SW 1271 (cell line): ENCODE measurements at places on chromosomes 16 and 17.

DNA sequence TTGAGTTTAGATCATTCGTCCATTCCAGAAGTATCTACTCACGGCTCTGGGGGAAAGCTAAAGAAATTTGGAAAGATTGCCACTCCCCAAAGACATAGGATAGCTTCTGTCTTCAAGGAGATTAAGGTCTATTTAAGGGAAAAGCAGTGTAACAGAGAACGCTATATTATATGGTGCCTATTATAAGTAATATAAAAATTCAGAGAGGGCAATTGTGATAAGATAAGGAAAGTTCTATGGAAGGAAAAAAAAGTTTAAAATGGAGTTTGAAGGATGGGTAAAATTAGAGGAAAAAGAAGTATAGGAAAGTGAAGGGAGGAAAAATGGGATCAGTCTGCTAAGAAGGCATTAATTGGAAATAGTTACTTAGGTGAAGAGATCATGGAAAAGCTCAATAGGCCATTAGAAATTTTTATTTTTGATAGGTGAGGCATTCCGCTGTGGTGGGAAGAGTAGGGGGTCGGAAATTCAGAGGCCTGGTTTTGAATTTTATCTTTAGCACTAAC, 690 bp upstream of the CDC27 start:
- no peak for DNase-seq

- no peak for DNase-seq
These were observed 13.9 kb upstream of the USP36 start for GRCh38 chr17:78854508-78854907.

DNA sequence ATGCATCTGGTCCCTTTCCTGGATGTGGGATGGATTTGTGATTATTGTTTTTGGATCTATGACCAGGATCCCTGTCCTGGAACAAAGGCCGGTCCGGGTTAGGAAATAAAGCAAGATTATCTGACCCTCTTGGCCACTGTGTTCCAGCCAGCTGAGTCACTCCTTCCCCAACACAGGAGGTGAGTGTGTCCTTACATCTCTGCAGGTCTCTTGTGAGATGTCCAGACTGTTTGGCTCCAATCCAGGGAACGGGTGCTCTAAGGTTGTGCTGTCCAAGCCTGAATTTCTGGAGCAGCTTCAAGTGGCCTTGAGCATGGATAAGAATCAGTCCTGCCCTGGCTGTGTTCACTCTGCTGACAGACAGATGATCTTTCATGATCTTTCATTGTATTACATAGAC, 136.5 kb upstream of the CCL2 start:
- DNase-seq = no peak

DNA sequence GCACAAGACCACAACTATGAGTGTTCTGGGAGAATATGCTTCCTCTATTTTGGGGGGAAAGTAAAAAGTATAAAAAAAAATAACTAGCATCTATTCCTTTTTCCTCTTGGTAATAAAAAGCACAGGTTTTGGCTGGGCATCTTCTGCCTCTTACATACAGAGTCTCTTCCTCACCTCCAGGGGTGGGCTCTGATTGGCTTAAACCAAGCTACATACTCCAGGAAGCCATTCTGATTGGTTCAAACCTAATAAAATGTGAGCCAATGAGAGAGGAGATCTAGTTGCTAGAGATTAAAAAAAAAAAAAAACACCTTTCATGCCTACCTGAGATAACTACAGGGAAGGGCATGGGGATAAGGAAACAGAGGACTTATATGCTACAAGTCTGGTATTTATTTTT, 365.9 kb upstream of the ERCC4 start:
- no peak for DNase-seq

GRCh38 chr17:80520810-80521455, 23.7 kb upstream of the RPTOR start:
- no peak for DNase-seq

DNA sequence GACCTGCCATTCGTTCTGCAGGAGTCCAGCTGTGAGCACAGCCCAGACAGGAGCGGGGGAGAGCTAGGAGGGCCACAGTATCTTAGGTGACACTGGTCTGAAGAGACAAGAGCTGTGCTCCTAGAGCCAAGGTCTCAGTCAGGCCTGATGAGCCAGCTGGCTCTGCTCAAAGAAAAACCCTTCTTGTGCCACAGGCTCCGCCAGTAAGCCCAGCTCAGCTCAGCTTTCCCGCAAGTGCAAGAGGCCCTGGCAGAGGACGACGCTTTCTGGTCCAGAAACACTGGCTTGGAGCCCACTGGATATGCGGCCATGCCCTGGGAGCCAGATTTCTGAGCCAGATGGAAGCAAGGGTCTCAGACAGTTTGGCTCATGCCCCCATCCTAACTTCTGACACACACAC, 23.9 kb downstream of the PEMT start:
- no peak for DNase-seq

GRCh38 chr17:35537601-35538141, at the start of gene SLFN12L:
TSS of gene SLFN12L (minus strand) at chr17:35537678. CDS start at chr17:35522364, 15,314 bp downstream.
- no peak for DNase-seq

GRCh38 chr17:75895370-75896155, 1.2 kb downstream of the TRIM65 start:
- DNase-seq = no peak
